ENCODE measurements at places on chromosomes 12 and 14.

DNA sequence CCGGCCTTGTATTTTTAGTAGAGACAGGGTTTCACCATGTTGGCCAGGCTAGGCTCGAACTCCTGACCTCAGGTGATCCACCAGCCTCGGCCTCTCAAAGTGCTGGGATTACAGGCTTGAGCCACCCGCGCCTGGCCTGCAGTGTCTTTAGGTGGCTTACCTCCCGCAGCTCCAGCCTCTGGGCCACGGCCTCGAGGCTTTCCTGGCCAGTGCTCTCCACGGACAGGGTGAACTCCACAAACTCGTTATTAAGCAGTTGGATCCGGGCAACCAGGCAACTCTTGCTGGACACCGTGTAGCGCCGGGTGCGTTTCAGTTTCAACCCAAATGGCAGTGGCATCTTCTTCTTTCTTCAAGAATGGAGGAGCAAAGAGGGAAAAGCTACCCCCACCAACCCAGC lies 4.7 kb downstream of the PTPN21 start:
- no peak for DNase-seq

DNA sequence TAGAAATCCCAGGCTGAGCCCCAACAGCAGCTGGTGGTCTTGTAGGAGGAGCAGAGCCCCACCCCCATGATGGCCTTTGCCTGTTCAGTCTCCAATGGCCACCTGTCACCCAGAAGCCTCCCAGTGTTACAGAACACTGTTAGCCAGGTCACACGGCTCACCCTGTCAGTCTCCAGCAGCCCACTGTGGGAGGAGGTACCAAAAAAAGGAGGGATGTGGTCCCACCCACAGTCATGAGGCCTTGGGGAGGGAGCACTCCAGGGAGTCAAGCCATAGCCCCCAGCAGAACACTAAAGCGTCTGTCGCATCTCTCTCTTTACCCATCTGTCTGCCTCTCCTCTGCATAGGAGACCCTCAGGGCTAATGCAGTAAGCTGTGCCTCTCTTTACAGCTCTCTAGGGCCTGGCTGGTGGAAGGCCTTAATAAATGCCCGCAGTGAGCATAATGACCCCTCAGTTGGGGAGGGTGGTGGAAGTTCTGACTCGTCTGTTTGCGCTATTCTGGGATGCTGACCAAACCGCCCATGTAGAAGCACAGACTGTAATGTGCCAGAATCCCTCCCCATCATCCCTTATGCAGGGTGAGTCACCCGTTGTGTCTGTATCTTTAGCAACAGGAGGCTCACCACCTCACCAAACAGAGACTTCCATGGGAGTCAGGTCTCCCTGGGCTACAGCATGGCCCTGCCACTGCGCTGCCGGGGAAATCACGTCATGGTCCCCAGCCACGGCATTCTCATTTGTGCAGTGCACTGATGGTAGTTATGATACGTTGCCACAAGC lies 14.6 kb downstream of the C14orf132 start:
- DNase-seq = no peak

- DNase-seq = no peak
Measured at GRCh38 chr12:62754706-62755105, 180.2 kb downstream of the PPM1H start.

- DNase-seq = no peak
Measured at GRCh38 chr14:34161351-34162082, 210.6 kb upstream of the EGLN3 start.

- no peak for DNase-seq
Measured at GRCh38 chr12:20716037-20716436, 20.9 kb downstream of the SLCO1C1 start.

- no peak for DNase-seq
Measured at GRCh38 chr12:116726694-116727093, 11.2 kb downstream of the SPRING1 start.

- DNase-seq = no peak
Measured at GRCh38 chr12:45439039-45439438, 223.1 kb downstream of the ANO6 start.

DNA sequence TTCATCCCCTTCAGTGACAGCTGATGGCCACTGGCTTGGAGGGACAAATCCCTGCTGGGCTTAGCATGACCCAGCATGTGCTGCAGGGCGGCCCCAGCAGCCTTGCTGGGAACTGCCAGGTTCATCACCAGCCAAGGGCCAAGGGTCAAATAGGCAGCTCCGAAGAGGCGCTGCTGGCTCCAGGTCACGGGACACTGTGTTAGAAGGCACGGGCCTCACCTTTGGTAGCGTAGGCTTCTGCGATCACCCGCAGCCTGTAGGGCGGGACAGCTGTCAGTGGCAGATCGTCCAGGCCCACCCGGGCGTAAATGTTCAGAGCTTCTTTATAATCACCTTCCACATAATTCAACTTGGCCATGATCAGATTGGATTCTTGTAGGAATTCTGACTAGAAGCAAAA lies 35.7 kb downstream of the TTC7B start:
- DNase-seq = no peak

GRCh38 chr14:75863221-75863620 lies 118.6 kb downstream of the TGFB3 start:
- no peak for DNase-seq

DNA sequence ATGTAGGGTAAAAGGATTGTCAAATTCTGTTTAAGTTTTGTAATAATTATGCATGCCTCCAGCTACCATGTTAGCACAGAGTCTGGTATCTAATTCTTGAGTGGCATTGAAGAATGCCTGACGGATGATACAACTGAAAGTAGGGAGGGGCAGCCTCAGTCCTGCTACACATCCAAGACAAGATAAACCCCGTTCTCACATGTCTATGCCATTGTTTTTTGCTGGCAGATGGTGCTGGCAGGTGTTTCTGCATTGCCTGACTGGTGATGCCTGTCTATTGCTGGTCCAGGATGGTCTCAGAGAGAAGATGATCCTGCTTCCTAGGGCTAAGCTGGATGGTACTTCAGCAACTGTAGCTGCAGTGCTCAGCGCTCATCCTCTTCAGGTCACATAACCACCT lies 245.8 kb upstream of the NAV3 start:
- DNase-seq = no peak

GRCh38 chr14:81504864-81505263 lies 28.8 kb downstream of the SEL1L start:
- DNase-seq = no peak

DNA sequence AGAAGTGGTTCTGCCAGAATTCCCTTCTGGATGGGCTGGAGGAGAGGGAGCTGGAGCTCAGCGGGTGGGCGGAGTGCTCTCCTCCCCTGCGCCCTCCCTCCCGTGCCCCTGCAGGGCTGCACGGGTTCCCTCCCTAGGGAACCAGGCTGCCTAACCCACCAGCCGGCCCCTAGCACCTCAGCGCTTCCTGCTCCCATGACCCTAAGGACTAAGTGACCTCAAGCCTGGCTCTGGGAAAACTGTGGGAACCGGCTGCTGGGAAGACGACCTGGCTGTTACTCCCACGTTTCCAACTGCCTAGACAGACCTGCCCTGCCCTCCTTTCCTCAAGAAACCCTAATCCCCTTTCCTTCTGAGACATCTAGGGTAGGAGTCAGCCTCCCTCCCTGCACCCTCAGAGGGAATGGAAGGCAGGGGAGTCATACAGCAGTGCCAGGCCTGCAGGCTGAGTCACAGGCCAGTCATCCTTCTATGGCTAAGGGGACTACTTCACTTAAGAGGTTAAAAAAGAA lies 31.5 kb downstream of the SLC6A12 start:
- no peak for DNase-seq

- no peak for DNase-seq
Measured at GRCh38 chr14:75823334-75823733, 158.5 kb downstream of the TGFB3 start.

- no peak for DNase-seq
Measured at GRCh38 chr14:54219261-54220070, 177.3 kb upstream of the CDKN3 start.

DNA sequence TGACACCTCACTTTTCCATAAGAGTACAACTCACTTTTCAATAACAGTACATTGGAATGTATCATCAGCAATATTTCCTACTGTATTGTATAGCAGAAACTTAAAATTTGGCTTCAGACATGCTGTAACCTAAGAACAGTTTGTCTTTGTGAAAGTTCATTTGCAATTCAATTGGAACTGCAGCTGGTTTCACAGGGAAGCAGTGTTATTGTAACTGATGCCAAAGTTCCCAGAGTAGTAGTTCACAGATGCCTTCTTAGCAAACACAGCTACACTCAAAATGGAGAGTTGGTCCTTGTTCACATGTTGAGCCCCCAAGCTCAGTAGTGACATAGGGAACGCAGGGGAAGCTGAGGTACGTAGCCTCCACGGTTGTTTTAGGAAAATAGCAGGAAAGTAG lies 23.3 kb downstream of the PPP1R36 start:
- DNase-seq = no peak

GRCh38 chr14:51211149-51211548 lies 28.9 kb upstream of the TMX1 start:
- no peak for DNase-seq

DNA sequence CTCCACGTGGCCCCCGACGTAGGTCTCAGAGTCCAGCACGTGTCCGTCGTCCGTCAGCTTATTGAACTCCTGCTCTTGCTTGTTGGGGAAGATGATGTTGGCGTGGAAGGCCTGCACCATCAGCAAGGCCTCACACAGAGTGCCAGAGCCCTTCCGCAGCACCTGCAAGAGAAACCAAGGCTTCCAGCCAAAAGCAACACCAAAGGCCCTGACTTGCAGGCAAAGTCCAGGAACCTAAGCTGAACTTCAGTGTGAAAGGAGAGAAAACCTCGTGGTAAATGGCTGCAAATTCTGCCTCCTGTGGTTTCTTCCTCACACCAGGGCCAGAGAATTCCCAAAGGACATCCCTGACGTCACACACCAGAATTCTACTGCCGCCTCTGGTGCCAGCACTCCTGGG lies 14.5 kb downstream of the POLE start:
- DNase-seq = no peak

DNA sequence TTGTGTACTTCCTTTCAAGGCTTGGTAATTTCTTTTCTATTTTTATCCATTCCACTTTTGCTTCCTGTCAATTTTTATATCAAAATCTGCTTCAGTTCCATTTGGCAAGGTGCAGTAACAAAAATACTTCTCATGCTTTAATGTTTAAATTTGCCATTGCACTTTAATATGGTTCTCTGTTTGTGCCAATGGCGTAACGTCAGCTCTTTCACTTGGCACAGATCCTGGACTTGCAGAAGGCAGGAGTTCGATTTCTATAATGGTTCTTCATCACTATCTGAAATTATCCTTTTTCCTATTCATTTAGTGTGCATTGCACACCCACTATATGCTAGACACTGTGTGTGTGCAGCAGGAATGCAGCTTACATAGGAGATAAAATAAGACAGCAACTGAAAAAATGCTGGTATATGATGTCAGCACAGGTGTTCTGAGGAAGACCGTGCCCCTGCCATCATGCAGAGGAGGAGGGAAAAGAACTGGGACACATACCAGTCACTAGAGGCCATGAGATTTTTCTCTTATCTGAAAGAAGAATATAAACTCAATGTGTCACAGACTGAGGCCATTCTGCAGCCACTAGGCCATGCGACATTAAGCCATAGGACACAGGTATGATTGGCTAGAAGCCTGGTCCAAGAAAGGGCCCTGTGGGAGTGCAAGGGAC lies 298.2 kb downstream of the RPAP3 start:
- no peak for DNase-seq

GRCh38 chr14:20743556-20743955 lies 2.1 kb upstream of the EDDM3A start:
- DNase-seq = no peak

DNA sequence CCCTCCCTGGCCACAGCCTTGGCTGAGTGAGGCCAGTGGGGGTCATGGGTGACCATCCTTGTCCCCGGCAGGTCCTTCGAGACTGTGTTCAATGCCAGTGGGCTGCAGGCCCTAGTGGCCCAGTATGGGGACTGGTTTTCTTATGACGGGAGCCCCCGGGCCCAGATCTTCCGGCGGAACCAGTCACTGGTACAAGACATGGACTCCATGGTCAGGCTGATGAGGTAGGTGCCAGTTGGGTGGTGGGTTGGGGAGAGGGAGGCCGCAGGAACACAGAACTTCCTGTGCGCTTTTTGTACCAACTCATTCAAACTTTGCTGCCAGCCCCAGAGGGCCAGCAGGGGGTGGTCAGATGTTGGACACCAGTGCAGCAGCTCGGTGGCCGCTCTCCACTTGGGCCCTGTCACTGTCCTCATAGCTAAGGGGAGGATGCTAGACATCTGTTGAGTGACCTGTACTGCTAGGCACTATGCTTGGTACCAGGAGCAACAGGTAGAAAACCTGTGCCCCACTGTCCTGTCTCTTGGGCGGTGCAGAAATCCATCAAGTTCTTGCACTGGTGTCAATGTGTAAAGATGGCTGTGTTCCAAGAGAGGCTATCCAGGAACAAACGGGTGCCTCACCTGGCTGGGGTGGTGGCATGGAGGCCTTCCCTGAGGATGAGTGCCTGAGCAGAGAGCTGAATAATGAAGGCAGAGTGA lies 16.7 kb downstream of the SDS start:
- DNase-seq = no peak

DNA sequence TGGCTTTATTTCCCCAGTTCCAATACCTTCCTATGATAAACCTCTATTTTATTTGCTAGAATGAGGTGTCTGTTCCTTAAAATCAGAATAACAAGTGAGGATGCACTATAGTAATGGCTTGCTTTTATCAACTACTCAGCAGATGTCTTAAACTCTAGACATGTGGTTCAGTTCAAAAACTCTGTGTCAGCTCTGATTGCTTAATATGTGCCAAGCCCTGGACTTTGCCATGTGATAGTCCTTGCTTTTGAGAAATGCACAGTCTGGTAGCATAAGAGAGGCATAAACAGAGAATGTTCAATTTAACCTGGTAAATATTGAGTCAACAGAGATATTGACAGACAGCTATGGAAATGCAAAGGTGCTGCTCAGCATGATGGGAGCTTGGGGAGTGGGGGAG lies 254.8 kb downstream of the PDZRN4 start:
- no peak for DNase-seq

GRCh38 chr12:65192963-65193516 lies 23.7 kb downstream of the LEMD3 start:
- DNase-seq = no peak

- no peak for DNase-seq
Measured at GRCh38 chr12:53235742-53236442, 3.9 kb upstream of the RARG start.

DNA sequence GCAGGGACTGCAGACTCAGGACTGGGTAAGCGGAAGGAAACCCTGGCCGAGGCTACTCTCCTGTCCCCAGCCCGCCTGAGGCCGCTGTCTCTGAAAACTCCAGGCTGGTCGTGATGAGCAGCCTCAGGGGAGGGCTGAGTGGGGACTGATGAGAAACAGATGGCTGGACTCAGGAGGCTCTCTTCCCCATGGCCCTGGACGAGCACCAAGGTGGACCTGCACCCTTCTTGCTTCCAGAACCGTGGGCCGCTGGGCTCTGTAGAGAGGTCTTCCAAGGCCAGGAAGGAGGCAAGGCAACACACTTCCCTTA lies 1.1 kb downstream of the TEX22 start:
- DNase-seq = no peak

GRCh38 chr14:28102814-28103213 lies 663.8 kb upstream of the FOXG1 start:
- no peak for DNase-seq

DNA sequence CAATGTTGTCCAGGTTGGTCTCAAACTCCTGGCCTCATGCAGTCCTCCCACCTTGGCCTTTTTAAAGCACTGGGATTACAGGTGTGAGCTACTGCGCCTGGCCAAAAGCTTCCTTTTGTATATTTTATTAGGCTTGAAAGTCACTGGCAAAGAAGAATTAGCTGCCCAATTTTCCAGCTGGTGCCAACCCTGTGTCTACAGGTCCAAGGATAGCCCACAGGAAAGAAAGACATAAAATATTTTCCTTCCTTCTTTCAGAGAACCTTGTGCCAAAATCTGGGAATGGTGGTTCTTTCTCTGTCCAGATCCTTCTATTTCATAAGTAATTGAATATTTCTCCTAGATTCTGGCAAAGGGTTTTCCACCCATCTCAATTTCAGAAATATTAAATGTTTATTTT lies 84.1 kb downstream of the NUMB start:
- no peak for DNase-seq

All from GM12864 (cell line).